Urinary bladder (tissue), 4 donors: ENCODE measurements at places on chromosomes 7 and 10.

DNA sequence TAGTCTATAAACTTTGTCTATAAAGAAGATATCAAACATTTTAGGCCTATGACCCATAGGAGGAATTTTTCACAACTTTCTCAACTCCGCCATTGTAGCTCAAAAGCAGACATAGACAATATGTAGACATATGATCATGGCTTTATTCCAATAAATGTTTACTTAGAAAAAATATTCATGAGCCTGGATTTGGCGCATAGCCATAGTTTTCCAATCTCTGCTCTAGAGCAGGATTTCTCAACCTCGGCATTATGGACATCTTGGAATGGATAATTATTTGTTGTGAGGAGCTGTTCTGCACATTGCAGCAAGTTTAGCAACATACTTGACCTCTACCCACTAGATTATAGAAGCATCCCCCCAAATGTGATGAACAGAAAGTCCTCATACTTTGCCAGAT lies 532.6 kb downstream of the ANKRD7 start:
- no peak for DNase-seq

- DNase-seq: peak; percentile 36
Observed at GRCh38 chr7:23074443-23075261, 30.9 kb upstream of the KLHL7 start.

- no peak for DNase-seq
Observed at GRCh38 chr10:129888784-129889616, 75.1 kb downstream of the EBF3 start.

DNA sequence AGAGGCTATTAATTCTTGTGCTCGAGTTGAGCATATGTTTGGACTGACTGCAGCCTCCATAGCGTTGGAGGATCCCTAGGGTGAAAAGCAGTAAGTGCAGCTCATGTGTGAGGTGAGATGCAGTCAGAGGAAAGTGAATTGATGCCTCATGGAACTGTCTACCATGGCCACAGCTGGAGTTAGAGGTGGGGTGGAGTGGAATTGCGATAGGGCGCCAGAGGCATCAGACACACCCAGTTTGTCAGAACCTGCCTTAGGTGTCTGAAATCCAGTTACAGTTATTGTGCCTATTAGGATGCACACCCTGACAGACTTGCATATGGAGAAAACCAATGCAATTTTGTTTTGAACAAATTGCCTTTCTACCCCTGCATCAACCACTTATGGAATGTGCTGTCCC lies 39.4 kb downstream of the ERLIN1 start:
- DNase-seq: no peak

DNA sequence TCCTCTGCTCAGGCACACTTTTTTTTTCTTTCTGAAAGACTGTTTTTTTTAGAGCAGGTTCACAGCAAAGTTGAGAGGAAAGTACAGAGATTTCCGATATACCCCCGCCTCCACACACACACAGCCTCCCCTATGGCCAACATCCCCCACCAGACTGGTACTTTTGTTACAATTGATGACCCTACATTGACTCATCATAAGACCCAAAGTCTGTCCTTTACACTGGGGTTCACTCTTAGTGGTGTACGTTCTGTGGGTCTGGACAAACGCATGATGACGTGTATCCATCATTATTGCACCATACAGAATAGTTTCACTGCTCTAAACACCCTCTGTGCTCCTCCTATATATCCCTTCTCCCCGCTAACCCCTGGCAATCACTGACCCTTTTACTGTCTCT lies 107.7 kb downstream of the RBM20 start:
- DNase-seq: no peak

GRCh38 chr7:82325416-82325815 lies 118.2 kb downstream of the CACNA2D1 start:
- DNase-seq: no peak

DNA sequence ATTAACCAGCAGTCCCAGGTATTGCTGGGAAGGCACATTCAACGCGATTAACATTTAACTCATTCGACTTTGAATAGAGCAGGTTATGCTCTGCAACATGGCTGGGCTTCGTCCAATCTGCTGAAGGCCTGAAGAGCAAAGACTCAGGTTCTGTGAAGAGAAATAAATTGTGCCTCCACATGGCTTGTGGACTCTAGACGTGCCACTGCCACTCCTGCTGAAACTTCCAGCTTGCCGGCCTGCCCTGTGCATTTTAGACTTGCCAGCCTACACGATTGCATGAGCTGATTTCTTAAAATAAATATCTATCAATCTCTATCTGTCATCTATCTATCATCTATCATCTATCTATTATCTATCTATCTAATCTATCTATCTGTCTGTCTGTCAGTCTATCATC lies 138.0 kb downstream of the WDR37 start:
- no peak for DNase-seq

DNA sequence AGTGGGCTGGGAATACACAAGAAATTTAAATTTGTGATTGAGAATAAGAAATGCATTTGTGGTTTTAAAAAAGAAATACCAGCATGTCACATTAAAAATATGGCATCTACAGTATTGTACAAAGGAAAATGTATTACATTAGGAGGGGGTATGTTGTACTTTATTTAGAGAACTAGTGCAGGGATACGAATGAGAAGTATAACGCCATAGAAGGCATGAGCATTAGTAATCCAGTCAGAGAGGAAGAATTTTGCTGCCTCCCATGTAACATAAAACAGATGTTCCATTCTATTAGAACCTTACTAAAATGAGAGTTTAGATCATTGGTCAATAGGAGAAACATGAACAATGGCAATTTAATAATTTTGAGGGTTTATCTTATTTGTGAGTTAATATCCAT lies 182.2 kb downstream of the ADK start:
- no peak for DNase-seq

DNA sequence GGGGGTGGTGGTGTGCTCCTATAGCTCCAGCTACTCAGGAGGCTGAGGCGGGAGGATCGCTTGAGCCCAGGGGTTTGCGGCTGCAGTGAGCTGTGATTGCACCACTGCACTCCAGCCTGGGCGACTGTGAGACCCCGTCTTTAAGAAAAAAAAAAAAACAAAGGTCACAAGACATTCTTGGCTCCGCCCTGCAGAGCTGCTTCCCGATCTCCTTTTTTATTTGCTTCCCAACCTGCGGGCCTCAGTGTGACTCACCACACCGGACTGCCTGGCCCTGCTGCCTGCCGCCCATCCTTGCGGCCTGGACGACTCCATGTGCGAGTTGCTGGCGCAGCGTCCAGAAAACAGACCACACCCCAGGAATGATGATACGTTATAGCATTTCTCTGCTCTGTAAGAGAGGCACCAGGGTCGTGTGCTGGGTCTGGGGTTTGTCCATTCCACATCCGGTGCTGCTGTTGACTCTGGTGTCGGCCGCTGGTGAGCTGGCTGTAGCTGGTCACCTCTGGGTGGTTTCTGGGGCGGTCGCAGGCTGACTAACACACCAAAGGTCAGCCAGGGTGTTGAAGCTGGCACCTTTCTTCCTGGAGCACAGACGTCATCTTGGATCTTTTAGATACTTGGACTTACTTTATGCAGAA lies 123.6 kb downstream of the TCF7L2 start:
- DNase-seq: no peak

DNA sequence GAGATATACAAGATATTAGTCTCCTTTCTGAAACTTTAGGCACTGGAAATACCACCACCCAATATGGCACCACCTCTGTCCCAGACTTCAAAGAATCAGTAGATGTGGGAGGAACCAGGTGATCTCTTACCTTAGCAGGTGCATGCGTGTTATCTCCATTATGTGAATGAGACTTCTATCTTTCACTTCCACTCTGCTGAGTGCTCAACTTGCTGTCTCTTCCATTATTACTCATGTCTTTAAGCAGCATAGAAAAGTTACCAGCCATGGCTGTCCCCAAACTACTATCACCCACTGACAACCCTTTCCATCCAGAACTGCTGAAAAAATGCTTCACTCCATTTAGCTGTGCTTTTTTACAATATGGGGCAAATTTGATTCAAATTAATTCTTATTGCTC lies 101.5 kb upstream of the PRSS1 start:
- no peak for DNase-seq

DNA sequence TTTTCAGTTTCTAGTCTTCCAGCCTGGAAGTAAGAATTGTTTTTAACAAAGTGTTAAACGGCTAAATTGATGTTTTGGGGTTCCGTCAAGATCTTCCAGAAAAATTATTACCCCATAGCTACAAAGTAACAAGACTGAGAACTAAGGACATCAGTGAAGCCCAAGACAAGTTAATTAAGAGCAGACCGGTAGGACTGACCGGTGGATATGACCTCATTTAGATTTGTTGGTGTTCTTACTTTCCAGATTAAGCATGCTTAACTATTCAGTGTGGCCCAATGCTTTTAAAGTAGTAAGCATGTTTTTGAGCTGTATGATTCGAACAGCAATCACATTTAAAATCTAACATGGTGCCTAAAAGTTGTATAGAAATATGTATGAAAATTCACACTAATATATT lies 73.1 kb upstream of the RPA3 start:
- DNase-seq: no peak

DNA sequence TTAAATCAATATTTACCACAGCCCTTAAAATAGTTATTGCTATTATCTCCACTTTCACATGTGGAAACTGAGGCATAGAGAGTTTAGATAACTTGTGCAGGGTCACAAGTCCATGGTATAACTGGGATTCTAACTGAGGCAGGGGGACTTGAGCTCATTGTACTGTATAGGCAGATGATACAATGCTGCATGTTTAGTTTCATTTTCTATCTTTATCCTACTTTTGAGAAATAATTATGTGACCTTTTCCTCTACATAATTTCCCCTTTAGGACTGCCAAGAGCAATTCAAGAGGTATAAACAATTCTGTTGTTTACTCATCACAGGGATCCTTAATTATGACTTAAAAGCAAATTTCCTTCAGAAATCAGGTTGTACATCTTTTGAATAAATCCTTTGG lies 193.1 kb downstream of the SUGCT start:
- DNase-seq: no peak

DNA sequence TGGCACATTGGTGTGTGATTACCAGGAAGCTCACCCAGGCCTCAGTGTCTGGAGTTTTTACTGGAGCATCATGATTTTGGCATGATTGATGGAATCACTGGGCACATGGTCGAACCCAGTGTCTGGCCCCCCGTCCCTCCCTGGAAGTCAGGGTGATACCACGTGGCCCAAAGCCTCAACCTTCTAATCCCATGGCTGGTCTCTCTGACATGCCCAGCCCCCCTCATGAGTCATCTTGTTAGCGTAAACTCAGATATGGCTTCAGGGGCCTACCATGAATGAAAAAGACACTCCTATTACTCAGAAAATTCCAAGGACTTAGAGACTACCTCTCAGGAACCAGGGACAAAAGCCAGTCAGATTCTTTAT lies 109.3 kb downstream of the GRK5 start:
- no peak for DNase-seq

DNA sequence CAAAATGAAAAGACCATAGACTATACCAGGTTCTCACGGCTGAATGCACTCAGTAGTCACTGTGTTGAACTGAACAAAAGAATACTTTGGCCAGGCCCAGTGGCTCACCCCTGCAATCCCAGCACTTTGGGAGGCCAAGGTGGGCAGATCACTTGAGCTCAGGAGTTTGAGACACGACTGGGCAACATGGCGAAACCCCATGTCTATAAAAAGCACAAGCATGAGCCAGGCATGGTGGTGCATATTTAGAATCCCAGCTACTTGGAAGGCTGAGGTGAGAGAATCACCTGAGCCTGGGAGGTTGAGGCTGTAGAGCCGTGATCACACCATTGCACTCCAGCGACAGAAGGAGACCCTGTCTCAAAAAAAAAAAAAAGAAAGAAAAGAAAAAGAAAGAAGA lies 12.5 kb downstream of the SFXN4 start:
- DNase-seq: no peak

DNA sequence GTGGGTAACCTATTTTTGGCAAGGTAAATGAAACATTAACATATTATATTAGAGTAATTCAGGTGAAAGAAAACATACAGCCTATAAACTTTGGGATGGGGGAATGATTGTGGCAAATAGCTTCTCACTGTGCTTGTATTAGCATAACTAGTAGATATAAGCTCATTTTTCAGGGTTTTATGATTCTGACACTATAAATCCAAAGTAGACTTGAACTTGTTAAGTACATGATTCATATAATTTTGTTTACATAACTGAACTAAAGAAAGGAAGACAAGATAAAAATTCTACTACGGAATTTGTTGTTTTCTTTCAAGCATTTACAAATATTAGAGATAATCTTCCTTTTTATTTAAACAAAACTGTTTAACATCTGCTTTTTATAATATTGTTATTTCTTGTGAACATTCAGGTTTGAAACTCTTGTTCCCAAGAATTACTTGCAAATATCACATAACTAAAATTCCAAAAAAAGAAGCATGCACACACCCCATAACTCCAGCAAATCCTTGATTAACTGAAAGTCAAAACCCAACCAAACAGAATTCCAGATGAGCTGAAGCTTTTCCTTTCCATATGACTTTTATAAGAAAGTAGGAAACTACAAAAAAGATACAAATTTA lies 142.3 kb downstream of the JAZF1 start:
- no peak for DNase-seq

DNA sequence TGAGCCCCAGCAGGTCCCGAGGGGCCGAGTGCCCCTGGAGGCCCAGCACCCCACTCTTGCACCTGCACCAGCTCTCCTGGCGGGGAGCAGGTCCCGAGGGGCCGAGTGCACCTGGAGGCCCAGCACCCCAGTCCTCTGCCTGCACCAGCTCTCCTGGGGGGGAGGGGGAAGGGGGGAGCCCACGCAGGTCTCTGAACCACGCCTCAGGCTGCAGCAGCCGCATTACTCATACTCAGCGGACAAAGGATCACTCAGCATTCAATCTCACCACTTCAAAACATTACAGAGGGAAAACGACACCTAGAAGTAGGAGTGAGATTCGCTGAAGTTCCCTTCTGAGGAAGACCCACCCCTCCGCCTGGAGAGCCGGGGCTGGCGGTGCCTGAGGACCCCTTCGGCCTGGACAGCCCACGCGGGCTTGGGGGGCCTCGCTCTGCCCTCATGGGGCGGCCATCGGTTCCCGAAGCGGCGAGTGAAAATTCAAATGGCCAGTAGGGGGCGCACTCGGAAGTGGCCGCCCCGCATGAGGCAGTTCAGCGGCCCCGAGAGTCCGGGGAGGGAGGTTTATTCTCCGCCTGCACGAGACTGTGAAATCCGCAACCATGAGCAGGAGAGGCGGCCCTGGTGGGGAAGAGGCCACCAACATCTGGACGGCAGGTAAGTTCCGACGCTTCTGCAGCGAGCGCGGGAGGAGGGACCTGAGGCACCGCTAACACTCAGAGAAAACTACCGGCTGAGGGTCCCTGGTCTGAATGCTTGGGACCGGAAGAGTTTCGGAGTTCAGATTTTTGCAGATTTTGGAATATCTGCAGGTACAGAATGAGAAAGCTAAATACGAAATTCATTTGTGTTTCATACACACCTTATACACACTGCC lies 1.1 kb upstream of the GPER1 start:
- DNase-seq: no peak

GRCh38 chr7:105787793-105788192 lies 88.6 kb downstream of the ATXN7L1 start:
- DNase-seq: no peak

DNA sequence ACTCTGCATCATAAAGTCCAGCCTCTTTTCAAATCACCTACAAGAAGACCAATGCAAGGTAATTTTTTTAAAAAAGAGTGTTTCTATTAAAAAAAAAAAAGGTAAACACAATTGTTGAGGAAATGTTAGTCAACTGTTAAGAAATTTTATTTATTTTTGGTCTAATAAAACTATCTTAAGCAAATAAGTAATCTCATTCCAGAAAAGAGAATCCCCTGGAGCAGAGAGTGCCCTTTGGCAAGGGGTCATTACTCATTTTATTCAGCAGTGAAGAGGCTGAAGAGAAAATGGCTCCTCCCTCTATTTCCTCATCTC lies 63.4 kb upstream of the GSDME start:
- no peak for DNase-seq
